ENCODE measurements at places on chromosomes 16 and 17.

DNA sequence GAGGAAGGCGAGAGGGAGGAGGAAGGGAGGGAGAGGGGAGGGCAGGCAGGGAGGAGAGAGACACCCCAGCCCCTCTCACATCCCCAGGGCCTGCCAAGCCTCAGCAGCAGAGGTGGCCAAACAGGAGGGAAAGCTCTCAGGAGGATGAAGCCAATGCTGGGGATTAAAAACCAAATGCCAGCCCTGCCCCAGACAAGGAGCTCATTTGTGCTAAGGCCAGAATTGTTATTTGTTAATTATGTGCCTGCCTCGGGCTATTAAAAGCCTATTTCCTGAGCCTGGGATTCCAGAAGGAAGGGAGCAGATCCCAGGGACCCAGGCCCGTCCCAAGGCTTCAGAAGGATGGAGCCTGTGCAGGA, 27.9 kb upstream of the GINS2 start:
- ATAC-seq, result no peak

DNA sequence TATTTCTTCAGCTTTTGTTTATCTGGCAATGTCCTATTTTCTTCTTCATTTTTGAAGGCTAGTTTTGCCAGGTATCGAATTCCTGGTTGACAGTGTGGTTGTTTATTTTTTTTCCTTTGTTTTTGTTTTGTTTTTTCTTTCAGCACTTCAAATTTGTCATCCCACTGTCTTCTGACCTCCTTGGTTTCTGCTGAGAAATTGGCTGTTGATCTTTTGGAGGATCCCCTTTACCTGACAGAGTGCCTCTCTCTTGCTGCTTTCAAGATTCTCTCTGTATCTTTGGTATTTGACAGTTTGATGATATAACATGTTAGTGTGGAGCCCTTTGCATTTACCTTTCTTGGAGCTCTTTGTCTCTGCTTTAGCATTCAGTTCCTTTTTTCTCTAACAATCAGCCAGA, 9.6 kb upstream of the ATF7IP2 start:
- ATAC-seq, result no peak

DNA sequence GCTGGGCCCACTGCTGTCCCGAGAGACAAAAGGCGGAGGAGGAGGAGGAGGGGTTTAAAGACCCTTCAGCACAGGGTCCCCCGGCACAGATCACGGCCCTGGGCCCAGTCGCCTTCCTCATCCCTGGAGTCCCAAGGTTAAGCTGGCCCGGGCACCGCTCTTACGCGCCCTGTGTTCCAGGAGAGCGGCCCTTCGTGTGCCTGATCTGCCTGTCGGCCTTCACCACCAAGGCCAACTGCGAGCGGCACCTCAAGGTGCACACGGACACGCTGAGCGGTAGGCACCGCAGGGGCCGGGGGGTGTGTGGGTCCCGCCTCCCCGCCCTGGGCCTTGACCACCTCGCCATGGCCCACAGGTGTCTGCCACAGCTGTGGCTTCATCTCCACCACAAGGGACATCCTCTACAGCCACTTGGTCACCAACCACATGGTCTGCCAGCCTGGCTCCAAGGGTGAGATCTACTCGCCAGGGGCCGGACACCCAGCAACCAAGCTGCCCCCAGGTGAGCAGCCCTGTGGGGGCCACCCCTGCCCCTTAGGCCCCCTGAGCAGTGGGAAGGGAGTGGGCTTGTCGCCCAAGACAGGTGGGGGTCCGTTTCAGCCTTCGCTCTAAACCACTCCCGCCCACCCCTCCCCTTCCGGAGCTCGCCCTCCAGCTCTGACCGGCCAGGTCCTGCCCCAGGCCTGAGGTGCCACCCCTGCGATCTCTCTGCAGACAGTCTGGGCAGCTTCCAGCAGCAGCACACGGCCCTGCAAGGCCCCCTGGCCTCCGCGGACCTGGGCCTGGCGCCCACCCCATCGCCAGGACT, 37.6 kb upstream of the ZC3H18 start:
- no peak for ATAC-seq

DNA sequence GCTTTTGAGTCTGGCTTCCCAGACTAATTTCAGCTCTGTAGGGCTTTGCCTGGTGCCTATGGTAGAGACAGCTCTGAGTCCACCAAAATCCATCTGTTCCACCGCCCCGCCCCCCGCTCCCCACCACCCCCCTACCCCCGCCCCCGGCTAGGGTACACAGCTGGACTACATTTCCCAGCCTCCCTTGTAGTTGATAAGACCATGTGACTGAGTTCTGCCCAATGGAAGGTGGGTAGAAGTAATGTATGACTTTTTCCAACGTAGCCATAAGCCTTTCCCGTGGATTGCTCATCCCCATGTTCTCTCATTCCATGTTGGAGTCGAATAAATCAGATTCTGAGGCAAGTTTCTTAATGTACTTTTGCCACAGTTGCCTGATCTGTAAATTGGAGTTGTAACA, 786.7 kb upstream of the EEF2KMT start:
- ATAC-seq, result no peak

GRCh38 chr16:3190949-3191353, 2.9 kb downstream of the OR1F1 start:
- no peak for ATAC-seq

DNA sequence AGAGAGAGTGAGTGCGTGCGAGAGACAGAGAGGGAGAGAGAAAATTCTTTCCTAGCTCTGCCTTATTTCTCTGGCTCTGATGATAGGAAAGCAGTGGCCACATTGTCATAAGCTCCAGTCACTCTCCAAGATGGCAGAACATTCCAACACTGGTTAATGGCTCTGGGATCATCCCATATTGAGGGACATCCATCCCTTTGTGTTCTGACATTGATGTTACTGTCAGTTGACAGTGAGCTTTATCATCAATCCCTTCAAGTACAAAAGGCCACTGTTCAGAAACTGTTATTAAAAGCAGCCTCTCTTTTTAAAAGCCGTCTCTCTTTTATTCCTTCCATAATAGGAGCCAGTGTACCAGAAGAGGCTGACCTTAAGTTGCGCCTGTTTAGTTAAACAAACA, 1084.9 kb upstream of the RBFOX1 start:
- no peak for ATAC-seq

GRCh38 chr17:56506349-56506748, 87.2 kb upstream of the NOG start:
- ATAC-seq, result no peak

DNA sequence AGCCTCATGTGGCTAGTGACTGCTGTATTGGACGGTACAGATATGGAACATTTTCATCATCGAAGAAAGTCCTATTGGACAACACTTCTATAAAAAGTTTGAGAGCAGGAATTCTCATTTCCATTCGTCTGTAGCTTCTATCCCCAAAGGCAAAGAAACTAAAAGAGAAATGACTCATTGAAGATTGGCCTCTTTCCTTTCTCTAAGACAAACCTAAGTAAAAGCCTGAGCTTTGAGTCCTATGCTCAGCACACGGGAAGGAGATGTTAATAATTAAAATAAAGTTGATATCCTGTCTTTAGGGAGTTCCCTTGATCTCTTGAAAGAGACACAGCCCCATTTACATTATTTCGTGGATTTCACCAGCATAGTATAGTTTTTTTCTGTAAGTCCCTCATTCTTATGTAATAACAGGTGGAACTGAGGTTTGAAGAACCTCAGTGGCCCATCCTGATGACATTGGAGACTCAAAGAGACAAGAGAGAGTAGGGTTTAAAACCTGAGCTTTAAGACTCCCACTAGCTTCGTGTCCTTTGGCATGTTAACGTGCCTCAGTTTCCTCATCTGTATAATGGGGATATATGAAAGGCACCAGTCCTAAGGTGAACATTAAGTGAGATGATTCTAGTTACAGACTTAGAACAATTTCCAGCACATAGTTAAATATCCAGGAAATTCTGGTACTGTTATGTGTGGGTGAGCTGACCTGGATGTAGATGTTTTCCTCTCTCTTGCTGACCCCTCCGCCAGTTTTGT, 174.0 kb downstream of the IRX3 start:
- no peak for ATAC-seq

Data from esophagus mucosa (tissue), 1 donor.